T-helper 9 cell (primary cell): ENCODE measurements at places on chromosomes 4 and X.

GRCh38 chr4:182832352-182833120 lies 84.7 kb downstream of the DCTD start:
- DNase-seq, result no peak

DNA sequence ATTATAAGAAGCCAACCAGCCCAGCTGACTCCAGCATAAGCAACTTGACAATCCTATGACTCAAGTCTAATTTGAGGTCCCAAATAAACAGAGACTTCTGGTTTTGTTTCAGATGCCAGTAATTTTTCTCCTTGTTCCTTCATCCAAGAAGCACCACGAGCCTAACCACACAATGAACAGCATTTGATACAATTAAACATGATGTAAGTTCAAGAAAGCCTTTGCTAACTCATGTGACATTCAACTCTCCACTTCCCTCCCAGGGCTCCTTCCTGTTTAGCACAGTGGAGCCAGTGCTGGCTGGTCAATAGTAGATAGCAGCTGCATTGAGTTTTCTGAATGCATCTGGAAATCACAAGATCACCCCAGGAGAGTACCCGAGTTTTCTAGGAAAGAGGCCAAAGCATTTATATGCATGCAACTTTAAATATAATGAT lies 206.3 kb downstream of the ARHGAP24 start:
- no peak for DNase-seq

- DNase-seq, result no peak
Measured at GRCh38 chr4:40688446-40689095, 58.9 kb upstream of the RBM47 start.

- DNase-seq, result no peak
Measured at GRCh38 chrX:51053741-51054140, 143.2 kb downstream of the BMP15 start.

DNA sequence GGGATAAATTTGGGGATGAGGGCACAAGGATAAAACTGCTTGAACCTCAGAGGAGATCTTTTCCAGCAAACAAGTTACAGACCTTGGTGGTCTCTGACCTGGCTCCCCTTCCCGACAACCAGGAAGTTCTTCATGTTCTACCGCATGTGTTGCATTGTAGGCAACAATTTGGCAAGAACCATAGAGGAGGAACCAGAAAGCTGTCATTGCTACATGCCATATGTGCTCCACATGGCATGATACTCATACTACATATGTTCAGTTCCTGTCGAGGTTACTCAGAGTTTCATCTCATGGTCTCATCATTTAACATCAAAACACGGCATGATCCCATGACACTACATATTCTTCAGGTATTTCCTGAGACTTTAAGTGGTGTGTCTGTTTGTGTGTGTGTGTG lies 235.9 kb downstream of the OR13H1 start:
- no peak for DNase-seq

DNA sequence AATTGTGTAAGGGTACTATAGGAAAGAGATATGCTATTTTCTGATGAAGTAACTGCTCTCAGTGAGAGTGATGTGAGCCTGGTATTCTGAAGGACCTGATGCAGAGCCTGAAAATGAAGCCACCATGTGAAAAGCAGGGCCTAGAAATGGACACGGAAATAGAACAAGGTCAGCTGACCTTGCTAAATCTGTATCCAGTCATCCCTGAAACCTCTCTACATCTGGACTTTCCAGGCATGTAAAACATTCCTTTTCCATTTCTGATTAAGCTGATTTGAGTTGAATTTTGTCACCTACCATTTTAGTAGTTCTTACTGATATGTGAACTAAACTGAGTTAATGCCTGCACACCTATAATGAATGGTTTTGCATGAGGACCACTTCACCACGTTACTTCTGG lies 72.4 kb upstream of the NEIL3 start:
- no peak for DNase-seq

GRCh38 chr4:110106931-110107296 lies 91.5 kb downstream of the ELOVL6 start:
- DNase-seq, result no peak

- DNase-seq, result no peak
Measured at GRCh38 chr4:4781936-4782707, 77.3 kb upstream of the MSX1 start.

DNA sequence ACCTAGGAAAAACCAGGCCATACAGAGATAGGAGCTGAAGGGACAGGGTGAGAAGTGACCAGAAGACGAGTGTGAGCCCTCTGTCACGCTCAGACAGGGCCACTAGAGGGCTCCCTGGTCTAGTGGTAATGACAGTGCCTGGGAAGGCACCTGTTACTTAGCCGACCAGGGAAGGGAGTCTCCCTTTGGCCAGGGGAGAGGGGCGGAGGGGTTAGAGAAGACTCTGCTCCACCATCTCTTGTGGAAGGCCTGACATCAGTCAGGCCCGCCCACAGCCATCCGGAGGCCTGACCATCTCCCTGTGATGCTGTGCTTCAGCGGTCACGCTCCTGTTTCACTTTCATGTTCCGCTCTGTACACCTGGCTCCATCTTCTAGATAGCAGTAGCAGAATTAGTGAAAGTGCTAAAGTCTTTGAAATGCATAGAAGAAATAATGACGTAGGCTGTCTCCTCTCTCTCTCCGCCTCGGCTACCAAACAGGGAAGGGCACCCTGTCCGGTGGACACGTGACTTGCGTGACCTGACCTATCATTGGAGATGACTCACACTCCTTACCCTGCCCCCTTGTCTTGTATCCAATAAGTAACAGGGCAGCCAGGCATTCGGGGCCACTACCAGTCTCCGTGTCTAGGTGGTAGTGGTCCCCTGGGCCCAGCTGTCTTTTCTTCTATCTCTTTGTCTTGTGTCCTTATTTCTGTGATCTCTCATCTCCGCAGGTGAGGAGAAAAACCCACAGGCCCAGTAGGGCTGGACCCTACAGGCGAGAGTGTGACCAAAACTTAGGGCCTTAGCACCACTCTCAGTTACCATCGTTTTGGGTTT lies 26.7 kb downstream of the HTT-AS start:
- peak; percentile 50 for DNase-seq

- no peak for DNase-seq
Measured at GRCh38 chrX:1306909-1307625, 29.5 kb upstream of the IL3RA start.

DNA sequence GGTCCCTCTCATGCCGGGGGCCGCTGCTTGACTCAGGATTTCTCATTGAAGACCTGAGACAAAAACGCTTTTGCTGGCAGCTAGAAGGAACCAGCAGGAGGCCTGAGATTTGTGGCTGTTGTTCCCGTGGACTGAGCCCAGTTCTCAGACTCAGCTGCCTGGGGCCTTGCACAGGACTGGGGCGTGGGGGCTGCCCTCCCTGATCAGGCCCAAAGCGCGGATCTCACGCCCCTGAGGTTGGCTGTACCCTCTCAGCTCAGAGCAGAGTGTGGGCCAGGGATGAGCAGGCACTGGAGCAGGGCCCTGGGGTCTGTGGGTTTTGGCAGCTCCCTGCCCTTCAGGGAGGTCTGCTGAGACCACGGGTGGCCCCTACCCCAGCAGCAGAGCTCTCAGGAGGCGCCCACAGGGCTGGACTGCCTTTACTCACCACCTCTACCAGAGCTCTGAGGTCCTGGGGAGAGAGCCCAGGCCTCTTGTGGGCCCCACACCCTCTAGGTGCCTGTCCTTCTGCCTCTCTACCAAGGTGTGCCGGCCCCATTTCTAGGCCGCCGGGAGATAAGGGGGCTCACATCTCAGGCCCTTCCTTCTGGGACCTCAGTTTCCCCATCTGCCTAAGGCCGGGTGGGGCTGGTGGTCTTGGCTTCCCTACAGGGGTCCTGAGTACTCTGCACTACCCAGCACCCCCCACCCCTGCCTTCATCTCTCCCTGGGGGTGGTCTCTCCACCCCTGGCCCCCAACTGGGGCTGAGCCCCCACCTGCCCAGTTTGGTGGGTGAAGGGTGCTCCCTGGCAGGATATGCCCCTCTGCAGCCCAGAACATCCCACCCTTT lies 5.6 kb downstream of the MSANTD1 start:
- DNase-seq, result no peak

DNA sequence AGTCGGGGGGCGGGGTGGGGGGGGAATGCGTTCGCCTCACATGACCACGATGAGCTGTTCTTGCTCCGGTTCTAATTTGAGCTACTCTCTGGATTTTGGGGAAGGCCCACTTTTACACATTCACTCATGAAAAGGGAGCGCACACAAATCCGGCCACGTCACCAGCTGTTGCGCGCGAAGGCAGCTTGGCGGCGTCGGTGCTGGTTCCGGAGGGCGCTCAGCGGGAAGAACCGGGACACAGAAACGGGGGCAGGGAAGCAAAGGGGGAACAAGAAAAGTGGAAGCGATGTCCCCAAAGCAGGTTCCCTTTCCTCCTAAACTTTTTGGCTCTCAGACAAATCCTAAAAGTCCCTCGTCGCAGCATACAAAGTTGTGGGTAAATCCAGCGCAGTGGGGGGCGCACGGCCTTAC lies 605 bp downstream of the ANXA5 start:
- peak; percentile 35 for DNase-seq

GRCh38 chr4:122293374-122294365 lies 85.1 kb upstream of the ADAD1 start:
- no peak for DNase-seq

GRCh38 chr4:89558147-89558546 lies 250.5 kb upstream of the GPRIN3 start:
- DNase-seq, result no peak

DNA sequence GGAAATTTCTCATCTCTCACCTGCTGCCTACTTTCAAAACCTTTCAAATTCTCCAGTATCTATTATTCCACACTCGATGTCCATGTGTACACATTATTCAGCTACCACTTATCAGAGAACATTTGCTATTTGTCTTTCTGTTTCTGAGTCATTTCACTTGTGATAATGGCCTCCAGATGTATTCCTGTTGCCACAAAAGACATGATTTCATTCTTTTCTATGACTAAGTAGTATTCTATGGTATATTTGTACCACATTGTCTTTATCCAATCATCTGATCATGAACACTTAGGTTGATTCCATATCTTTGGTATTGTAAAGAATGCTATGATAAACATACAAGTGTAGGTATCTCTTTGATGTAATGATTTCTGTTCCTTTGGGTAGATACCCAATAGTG lies 310.1 kb upstream of the SPOCK3 start:
- no peak for DNase-seq
